Glutamatergic neuron (in vitro differentiated cells): ENCODE measurements at places on chromosomes 5 and 9.
A peak's percentile ranks its signal among the peaks of the same experiment; 100 is the strongest.

DNA sequence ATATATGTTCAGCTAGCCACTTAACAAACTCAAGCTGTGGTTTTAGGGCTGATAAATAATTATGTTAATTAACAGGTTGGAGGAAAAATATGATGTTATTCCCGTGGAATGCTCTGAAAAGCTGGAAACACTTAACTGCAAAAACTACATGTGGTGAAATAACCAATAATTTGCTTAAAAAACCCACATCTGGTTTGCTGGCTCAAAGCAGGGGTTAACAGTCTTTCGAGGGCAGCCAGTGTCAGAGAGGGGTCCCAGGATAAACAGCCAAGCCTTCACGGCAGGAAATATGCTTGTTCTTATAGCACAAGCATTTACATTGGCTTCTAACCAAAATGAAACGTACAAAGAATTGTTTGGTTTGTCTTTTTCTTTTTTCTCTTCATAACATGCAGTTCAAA is 254.0 kb upstream of the GAS1 start:
- no peak for DNase-seq

- no peak for DNase-seq
Measured at GRCh38 chr5:137565450-137565849, 66.3 kb upstream of the SPOCK1 start.

DNA sequence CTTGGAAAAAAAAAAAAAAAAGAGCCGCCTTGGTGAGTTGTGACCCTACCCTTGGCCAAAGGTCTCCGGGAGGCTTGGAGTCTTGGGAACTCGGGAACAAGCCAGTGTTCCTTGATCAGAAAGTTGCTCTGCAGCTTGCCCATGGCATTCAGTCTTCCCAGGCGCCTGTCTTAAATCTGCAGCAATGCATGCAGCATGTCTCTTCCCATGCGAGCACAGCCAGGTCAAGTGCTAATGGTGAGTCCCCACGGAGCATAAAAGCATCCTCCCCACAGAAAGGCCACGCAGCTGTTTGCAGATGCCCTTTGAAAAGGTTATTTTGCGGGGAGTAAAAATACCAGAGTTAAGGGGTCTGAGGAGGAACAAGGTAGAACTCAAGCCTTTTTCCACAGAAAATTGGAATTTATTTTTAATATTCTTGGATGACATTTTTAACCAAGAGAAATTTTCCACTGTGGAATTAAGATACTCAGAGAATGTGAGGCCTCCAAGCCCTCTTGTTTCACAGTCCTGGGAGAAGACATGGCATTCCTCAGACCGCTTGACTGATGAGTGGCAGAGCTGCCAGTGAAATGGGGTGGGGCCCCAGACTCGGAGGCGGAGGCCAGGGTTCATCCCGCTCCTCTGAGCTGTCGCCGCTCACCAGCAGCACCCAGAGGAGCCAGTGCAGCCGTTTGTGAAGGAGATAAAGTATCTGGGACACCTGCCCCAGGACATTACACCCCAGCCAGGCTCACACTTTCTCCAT is 81.6 kb downstream of the CYFIP2 start:
- no peak for DNase-seq

DNA sequence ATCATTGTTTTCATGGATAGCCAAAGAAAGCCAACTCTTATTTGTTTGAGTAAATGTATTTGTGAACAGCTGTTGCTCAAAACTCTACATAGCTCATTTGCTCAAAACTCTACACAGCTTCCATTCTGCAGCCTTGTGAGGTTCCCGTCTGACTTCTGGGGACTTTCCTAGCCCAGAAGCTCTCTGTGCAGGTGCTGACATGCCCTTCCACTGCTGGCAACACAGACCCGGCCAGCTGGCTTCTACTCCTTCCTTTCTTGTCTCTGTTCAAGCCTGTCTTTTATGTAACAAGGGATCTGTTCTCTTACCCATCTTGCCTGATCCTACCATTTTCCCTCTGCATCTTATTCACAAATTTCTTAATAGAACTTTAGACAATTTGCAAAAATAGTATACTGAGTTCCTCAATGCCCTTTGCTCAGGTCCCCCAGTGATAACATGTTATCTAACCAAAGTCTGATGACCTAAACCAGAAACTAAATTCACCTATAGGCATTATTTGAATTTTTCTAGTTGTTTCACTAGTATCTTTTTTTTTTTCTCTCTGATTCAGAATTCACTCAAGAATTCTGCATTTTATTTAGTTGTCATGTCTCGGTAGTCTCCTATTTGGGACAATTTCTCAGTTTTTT is 556.5 kb upstream of the SEMA6A start:
- peak; percentile 20 for DNase-seq

DNA sequence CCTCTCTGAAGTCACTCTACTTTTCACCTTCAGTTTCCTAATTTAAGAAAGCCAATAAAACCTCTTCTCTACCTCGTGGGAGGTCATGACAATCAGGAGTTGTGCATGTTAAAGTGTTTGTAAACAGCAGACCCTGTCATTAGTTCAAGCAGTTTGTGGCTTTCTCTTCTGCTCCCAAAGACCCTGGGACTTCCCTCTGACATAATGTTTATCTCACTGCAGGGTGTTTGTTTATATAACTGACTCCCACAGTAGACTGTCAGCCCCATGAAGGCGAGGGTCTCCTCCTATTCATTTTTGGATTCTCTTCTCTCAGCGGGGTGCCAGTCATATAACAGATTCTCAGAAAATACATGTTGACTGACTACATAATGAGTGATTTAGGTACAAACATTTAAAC is 360.0 kb upstream of the ZNF462 start:
- no peak for DNase-seq

DNA sequence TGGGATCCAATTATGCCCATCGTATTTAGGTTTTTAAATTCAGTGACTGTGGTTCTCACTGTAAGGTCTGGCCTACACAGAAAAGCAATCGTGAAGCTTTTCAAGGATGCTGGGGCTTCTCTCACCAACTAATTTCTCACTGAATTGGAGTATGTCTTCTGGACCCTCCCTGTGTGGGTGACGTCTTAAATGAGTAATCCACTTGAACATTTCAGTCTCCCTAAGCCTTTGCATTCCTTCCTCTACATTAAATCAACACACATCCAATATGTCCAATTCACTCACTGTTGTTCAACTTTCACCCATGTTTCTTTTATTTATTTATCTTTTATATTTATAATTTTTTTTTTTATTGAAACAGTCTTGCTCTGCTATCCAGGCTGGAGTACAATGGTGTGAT is 12.5 kb upstream of the BTF3 start:
- DNase-seq, result no peak

DNA sequence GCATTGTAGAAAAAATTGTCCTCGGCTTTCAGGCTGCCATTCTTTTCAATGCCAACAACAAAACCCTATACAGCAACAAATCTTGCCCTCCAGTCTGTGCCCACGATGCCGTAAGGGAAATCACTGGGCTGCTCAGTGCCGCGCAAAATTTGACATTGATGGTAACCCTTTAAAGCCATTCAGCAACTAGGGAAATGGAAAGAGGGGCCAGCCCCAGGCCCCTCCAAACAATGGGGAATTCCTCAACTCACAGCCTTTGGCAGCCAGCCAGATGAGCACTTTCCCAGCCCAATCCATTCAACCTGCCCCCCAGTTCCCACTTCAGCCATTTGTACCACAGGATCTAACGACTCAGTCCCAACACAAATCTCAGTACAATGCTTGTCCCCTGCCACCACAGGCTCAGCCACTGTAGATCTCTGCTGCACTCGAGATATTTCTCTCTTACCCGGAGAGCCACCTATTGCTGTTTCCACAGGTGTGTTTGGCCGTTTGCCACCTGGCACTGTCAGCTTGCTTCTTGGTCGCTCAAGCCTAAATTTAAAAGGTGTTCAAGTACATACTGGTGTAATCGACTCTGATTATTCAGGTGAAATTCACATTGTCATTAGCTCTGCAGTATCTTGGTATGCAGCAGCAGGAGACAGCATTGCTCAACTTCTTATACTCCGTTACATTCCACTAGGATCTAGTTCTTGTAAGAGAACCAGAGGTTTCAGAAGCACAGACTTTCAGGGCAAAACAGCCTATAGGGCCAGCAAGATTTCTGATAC is 103.3 kb downstream of the SYK start:
- no peak for DNase-seq

- DNase-seq, result peak; percentile 75
Measured at GRCh38 chr5:133052317-133053175, 733 bp downstream of the HSPA4 start.

DNA sequence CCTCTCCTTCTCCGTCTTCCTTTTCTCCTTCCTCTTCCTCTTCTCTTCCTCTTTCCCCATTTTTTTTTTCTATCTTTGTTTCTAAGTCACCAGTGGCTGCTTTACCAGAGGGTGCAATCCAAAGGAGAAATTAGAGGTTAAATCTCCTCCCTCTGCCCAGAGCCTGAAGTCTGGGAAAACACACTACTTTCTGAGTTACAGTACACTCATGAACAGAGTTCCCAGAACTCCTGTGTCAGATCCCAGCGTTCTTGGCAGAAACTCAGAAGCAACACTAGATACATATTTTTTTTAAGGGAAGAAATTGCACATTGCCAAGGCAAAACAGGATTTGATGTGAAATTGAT is 189.0 kb downstream of the SNCAIP start:
- no peak for DNase-seq

DNA sequence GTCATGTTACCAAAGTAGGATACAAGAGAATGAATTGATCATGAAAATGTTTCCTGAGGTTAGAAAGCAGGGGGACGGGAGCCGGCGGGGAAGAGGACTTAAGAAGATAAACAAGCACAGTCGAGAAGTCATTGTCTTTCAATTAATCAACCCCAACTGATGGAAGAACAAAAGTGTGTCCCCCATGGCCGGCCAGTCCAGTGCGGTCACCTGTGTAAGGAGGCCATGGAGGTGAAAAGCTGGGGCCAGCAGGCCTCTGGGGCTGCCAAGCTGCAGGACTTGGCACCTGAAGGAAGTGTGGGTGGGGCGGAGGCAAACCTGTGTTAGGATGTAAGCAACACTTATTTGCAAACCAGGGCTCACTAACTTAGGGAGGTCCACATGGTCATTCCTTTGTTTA is 223.3 kb upstream of the TBCA start:
- no peak for DNase-seq

- no peak for DNase-seq
Measured at GRCh38 chr5:111745075-111745739, 11.8 kb downstream of the NREP start.

GRCh38 chr5:34606101-34606500 is 50.0 kb upstream of the RAI14 start:
- no peak for DNase-seq

DNA sequence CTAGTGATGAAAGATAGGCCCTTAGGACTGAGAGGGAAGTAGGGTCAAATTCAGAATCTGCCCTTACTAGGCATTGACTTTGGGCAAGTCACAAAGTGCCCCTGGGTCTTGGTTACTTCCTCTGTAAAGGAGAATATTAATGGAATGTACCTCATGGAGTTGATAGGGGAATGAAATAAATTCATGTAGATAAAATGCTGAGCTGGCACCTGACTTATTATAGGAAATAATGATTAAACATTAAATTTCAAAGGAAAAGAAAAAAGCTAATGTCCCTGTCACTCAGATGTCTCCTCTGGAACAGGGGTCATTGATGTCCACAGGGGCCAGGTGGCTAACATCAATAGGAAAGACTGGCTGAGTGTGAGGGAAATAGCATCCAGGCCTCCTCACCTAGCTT is 321.4 kb downstream of the TRIM32 start:
- DNase-seq, result no peak

DNA sequence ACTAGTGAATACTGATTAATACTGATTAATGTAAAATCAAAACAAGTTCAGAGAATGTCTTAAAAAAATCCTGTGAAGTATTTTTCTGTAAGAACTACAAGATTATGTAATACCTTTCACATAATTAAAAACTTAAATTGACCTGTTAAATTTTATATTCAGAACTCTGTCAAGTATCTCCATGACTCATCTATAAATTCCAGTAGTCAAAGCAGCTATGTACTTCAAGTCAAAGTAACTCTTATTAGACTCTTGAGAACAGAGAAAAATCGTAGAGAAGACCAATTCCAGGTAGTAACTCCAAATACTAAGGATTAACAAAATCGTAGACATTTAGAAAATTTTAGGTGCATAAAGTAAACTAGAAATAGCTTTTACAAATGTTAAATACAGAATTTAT is 77.1 kb downstream of the HOMER1 start:
- no peak for DNase-seq

DNA sequence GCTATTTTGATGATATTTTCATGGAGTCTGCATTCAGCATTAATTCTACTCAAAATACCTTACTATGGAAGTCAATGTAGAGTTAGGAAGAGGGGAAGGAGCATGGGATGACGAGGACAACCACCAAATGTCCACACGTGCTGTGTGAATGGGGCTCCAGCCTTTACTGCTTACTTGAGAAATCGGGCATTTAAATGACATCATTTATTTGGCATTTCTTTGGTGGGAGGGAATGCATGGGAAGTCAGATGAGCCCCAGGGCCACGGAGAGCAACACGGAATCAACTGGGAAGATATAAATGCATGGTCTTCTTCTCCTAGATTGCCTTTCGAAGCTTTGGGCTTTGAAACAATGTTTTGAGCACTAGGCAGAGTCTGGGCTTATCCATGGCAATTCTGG is 458.5 kb upstream of the KLF4 start:
- DNase-seq, result no peak

DNA sequence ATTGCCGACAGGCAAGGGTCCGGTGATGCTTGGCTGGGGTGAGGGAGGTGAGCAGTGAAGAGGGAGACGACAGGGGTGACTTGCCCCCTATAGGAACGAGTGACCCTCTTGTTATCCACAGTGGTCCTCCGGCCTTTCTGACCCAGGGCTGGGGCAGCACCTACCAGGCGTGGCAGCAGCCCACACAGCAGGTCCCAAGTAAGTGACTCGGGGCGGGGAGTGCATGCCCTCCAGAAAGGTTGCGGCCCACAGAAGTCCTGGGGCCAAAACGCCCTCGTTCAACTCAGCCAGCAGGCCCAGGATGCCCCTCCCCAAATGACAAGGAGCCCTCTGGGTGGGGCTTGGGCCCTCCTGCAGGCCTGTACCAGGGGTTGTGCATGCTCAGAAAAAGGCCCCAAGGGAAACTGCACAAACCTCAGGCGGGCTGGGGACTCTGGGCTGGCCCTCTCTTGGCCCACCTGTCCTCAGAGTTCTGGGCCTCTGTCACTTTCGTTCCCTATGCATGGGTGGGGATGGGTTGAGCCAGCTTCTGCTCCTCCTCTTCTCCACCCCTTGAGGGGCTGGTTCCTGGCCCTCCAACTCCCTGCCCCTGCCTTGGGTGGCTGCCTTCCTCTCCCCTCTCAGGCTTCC is 32.2 kb upstream of the PRDM12 start:
- no peak for DNase-seq
